RKO (cell line): ENCODE measurements at places on chromosomes 3 and 15.

GRCh38 chr3:117063930-117064329, 354.4 kb downstream of the TUSC7 start:
- no peak for DNase-seq

GRCh38 chr15:73426323-73426994, 16.5 kb upstream of the REC114 start:
- DNase-seq = no peak

GRCh38 chr15:67760901-67761300, 64.4 kb upstream of the SKOR1 start:
- DNase-seq = no peak

DNA sequence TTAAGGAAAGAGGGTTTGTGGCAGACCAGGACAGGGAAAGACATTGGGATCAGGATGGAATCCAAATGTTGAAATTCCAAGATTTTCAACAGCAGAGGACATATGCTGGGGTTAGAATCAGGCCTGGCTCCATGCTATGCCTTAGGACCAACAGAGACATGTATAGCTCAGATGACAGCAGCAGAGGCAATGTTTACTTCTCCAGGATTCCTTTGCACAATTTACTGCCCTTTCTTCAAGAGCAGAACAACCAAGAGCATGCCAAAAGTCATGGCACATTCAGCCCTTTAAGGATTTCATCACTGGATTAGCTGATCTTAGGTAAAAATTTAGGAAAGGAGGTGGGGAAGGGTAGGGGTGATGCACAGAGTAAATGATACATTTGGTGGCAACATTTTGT, 69.6 kb upstream of the GSK3B start:
- DNase-seq = no peak

DNA sequence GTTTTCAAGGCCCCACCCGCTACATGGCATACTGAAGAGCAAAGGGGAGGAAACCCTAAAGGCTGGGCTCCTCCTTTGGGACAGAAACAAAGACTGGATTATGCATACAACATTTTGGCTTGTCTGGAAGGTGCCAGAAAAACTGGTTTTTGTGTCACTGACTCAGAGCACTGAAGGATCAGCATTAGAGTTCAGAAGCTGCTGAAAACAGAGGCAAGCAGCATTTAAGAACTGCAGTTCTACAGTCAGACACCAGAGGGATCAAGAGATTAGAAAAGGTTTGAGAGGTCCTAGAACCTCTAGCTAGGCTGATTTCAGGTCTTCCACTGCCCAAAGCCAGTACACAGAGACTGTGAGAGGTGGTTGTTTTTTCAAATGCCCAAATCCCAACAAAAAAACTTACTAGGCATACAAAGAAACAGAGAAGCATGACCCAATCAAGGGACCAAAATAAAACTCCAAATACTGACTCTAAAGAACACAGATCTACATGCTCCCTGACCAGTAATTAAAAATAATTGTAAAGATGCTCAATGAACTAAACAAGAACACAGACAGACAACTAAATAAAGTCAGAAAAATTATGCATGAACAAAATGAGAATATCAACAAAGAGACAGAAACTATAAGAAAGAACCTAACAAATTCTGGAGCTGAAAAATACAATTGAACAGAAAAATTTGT, 91.2 kb downstream of the SENP2 start:
- DNase-seq = peak; percentile 80

DNA sequence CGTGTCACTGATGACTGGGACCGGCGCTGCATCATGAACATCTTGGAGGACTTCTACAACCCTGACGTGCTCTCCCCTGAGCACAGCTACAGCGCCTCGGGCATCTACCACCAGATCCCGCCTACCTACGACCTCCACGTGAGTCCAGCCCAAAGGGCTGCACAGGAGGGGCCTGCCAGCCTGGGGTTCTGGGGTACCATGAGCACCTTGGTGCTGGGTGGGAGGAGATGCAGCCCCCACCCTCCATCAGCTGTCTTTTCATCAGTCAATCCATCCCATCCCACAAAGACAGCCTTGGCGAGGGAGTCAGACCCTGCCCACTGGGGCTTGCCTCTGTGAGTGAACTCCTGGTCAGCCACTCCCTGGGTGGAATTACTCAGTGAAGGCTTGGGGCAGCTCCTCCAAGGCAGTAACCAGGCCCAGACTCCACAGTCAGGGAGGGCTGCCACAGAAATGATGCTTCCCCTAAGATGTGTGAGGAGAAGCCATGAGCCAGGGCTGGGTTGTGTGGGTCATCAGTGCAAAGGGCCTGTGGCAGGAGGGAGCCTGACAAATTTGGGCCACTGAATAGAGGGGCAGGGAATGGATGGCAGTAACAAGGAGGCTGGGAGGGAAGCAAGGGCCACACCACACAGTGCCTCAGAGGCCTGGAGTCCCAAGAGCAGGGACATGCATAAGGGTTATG, 47.9 kb downstream of the SEMA3G start:
- no peak for DNase-seq

- no peak for DNase-seq
These were observed 447.3 kb downstream of the TAFA4 start for GRCh38 chr3:68485051-68485450.

GRCh38 chr3:61117045-61117898, 134.0 kb downstream of the FHIT start:
- no peak for DNase-seq

DNA sequence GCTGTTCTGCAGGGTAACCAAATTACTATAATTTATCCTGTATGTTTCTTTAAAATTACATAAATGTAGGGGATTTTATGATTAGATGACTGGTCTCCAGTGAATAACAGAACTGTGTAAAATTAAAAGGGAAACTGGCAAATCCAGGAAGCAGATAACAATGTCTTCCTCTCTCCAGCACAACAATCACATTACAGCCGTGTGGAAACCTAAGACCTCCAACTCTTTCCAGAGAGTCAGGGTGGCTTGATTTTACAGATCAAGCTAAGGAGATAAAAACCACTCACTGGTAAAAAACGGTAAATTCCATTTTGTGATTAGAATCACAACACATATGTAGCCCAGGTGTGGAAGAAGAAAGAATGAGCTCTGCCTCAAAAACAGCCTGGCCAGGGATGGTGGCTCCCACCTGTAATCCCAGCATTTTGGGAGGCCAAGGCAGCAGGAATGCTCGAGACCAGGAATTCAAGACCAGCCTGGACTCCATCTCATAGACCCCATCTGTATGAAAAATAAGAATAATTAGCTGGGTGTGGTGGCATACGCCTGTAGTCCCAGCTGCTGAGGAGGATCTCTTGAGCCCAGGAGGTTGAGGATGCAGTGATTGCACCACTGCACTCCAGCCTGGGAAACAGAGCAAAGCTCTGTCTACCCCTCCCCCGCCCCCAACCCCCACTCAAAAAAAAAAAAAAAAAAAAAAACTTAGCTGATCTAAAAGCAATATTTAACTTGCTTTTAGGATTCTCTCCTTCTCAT, 29.0 kb downstream of the IL17RD start:
- no peak for DNase-seq

DNA sequence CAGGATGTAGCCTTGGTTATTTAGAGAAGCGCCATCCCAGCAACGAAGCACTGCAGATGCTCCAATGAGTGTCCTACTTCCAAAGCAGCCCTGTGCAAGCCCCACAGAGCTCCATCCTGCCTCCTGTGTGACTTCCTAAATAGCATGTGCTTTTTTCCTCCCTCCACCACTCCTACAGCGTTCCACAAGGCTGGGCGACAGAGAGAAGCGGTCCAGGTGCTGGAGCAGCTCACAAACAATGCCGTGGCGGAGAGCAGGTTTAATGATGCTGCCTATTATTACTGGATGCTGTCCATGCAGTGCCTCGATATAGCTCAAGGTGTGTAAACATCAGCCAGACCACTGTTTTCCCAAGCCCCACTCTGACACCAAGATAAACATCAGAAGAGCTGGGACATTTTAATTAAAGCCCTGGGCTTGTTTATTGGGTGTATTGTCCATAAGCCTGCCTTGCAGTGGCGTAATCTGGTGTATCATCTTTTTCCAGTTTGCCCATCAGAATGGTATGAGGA, 22.2 kb upstream of the RHO start:
- DNase-seq = no peak

GRCh38 chr3:4865714-4866113, 113.5 kb upstream of the BHLHE40 start:
- no peak for DNase-seq

DNA sequence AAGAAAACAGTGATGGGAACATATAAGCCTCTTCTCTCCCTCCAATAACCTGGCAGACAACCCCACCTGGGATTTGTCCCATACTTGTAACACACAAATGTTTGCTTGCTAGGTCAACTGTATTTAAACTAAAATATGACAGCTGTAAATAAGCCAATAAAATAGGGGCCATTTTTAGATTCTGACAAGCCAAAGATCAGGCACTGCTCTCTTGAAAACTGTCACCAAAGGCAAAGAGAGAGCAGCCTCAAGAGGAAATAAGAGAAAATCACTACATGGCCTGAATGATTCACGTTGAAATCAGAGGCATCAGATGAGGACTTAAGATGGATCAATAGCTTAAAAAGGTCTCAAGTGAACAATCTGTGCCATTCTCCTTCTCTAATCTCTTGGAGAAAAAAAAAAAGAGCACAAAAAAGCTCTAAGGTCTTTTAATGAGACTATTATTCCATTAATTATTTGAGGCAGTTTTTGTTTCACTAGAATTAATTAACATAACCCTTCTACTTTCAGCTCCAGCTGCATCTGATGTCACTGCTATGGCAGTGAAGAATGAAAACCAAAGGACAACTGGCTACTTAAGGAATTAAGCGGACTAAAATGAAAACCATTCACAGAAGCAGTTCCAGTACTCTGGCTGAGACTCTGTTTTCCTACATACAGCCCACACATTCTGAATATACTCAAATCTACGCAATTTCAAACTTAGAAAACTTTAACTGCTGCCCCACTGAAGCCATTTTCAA, 19.0 kb downstream of the MYO5A start:
- no peak for DNase-seq

DNA sequence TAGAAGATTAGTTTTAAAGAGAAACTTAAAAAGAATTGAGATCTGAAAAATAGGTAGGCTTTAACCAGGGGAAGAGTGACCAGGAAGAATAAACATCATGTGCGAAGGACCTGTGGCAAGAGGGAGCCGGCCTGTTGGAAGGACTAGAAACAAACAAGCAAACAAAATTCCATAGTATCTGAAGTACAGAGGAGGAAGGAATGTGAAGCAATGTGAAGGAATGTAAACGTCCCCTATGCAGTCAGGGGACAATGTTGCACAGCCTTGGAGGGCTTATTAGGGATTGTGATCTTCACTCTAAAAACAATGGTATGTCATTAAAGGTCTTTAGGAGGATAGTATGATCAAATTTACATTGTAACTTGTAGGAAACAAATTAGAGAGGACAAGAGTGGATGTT, 84.4 kb upstream of the PLCL2 start:
- DNase-seq = no peak

GRCh38 chr15:83496766-83497165, 49.6 kb downstream of the SH3GL3 start:
- DNase-seq = no peak

GRCh38 chr15:83919319-83919830, 265.5 kb downstream of the ADAMTSL3 start:
- DNase-seq = no peak

DNA sequence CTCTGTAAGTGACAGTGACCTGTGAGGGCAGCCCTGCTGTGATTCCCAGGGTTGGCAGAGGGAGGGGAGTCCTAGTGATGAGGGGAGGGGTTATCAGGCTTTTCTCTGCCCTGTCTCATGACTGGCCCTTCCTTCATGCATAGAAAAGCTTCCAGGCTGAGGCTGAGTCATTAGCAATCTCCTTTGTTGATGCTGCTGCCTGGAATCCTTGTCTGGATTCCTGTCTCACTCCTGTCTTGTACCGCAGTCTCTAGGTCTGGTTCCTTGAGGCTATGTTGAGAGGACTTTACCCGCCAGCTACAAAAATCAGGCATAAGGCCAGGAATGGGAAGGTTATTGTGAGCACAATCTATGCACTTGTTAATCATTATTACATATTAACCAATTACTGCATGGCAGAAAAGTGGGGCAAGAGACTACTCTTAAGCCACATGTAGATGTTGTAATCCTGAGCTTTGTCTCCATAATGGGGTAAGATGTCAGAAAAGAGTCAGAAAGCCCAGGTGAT, 7.2 kb downstream of the KLHL6 start:
- DNase-seq = peak; percentile 10

GRCh38 chr3:7881946-7882345, 619.7 kb upstream of the LMCD1 start:
- DNase-seq = no peak

GRCh38 chr15:39629371-39629770, 48.5 kb downstream of the THBS1 start:
- DNase-seq = peak; percentile 8

- no peak for DNase-seq
These were observed 7.1 kb downstream of the TLE3 start for GRCh38 chr15:70090436-70091296.

GRCh38 chr3:103136621-103137020, 701.8 kb downstream of the ZPLD1 start:
- DNase-seq = no peak

GRCh38 chr3:71102111-71102983, 481.2 kb downstream of the FOXP1 start:
- DNase-seq = no peak

- no peak for DNase-seq
These were observed 84.8 kb downstream of the RAP2B start for GRCh38 chr3:153246806-153247205.

DNA sequence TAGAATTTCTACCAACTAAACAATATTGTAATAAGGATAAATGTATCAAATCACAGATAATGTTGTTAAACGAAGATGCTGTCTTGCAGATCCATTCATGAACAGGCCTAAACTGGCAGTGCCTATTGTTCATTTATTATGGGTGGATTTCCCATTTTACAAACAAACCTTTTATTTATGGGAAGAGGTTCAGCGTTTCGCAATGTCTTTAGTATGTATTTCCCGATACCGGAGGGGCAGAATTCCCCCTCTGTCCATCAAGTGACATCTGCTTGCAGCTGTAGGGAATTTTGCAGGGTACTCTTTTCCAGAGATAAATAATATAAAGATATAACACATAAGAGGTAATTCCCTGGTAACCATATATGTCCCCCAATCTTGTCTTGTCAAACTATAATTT, 5.7 kb downstream of the CEP19 start:
- DNase-seq = no peak

GRCh38 chr15:42650208-42651066, 75.0 kb downstream of the STARD9 start:
- DNase-seq = peak; percentile 84

DNA sequence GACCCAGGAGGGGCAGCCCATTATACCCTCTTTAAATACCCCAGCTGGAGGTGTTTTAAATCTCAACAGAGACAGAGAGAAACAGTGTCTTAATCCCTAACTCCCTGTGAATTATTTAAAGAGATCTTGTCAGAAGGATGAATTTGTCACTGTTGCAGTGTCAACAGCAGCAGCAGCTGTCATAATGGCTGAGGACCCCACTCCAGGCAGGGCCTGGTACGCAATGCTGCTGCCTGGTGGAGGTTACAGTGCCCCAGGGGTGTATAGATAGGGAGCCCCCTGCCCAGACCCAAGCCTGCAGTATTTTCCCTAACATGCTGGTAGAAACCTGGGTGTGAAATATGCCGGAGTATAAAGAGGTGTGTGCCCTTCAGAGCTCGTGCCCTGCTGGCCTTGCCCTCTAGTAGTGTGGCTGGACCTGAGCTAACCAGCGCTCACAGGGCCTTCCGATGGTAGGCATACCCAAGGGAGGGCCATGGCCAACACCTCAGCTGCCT, 143.0 kb downstream of the EPHB1 start:
- DNase-seq = no peak

GRCh38 chr15:80682201-80682600, 12.9 kb upstream of the ABHD17C start:
- no peak for DNase-seq

- DNase-seq = no peak
These were observed 91.8 kb upstream of the BCL6 start for GRCh38 chr3:187836823-187837770.
